ENCODE measurements at places on chromosomes 13 and 19.

GRCh38 chr19:15721268-15721667, 6.6 kb upstream of the OR10H2 start:
- DNase-seq, result no peak

- DNase-seq, result no peak
These were observed 13.5 kb downstream of the PPP1R13L start for GRCh38 chr19:45391346-45391745.

GRCh38 chr19:51370230-51370629, 1.4 kb upstream of the CLDND2 start:
- no peak for DNase-seq

GRCh38 chr19:5309438-5310204, 31.0 kb downstream of the PTPRS start:
- no peak for DNase-seq

GRCh38 chr19:30744741-30745475, 372.7 kb downstream of the ZNF536 start:
- DNase-seq, result no peak

Data from CD4-positive, alpha-beta T cell treated with Interleukin-1 beta for 1 hour (primary cell).